Left cardiac atrium (tissue), 4 donors: ENCODE measurements at places on chromosomes 3 and 15. TPM values are rescaled to one million over a fixed set of nuclear protein-coding genes. Genes with fewer than 3 reads are reported as not detected.

DNA sequence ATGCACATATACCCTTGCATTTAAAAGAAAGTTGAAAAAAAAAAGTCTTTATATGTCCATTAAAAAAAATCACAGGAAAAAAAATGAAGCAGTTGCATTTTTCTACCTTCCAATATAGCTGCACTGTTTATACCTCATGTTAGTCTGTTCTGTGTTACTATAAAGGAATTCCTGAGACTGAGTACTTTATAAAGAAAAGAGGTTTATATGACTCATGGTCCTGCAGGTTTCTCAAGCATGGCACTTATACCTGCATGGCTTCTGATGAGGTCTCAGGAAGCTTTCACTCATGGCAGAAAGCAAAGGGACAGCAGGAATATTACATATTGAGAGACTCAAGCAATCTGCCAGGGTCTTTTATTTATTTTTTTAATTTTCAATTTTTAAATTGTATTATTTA is 277.2 kb upstream of the BCHE start:
- no peak for DNase-seq

DNA sequence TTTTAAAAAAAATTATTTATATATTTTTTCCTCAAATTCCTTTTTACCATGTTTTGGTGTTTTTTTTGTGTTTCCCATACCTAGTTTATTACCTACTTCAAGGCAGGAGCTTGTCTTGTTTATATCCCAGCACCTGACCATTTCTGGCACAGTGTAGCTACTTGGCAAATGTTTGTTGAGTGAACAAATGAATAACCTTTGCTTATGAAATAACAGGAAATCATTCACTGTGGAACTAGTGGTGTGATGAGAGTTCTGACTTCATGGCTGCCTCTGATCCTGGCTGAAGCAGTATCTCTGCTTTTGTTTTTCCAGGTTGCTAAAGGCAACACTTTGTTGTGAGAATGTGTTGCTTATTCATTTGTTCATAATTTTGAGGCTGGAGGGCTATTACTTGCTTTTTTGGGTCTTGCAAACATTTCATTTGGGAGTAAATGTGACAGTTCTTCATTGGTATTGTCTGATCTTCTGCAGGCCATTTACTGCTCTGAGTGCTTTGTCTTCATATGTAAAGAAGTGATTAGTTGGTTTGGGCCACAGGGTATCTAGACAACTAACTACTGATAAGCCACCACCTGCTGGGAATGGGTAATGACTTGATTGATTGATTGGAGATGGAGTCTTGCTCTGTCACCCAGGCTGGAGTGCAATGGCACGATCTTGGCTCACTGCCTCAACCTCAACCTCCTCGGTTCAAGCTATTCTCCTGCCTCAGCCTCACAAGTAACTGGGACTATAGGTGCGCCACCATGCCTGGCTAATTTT is 5.7 kb downstream of the RAD54L2 start:
- DNase-seq = no peak

DNA sequence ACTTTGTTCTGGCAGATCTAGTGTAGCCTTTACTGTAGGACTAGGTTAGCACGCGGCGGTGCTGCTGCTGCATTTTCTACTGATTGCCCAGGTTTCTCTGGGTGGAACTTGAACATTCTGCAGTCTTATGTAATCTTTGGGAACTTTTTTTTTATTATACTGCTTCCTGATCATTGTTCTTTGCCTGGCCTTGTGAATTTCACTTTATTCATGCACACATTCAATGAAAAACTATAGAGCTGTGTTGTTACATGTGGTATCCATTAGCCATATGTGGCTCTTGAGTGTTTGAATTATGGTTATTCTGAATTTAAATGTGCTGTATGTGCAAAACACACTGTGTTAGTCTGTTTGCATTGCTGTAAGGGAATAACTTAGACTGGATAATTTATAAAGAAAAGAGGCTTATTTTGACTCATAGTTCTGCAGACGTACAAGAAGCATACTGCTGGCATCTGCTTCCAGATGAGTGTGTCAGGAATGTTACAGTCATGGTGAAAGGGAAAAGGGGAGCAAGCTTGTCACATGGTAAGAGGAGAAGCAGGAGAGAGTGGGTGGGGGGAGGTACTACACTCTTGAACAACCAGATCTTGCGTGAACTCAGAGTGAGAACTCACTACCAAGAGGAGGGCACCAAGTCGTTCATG is 26.5 kb downstream of the MEF2A start:
- DNase-seq = no peak

GRCh38 chr3:100106094-100106493 is 8.2 kb downstream of the FILIP1L start:
- no peak for DNase-seq

- DNase-seq = no peak
These were observed 6.9 kb downstream of the TGFBR2 start for GRCh38 chr3:30613133-30613825.

GRCh38 chr15:85150130-85150480 is 168.4 kb downstream of the PDE8A start:
- no peak for DNase-seq

DNA sequence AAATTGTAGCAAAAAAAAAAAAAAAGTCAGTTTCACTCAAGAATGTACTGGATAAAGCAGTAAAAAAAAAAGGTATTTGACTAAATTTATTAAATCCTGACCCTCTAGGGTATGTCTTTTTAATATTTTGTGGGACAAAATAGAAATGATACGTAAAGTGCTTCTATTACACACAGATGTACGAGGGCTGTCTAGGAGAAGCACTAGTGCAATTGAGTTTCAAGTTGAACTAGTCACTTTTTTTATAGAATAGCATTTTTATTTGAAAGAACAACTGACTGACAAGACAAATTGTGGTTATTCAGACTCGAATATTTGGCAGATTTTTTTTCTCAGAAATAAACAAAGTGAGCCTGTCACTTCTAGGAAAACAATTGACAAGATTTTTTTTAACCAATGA is 49.0 kb downstream of the CCDC54 start:
- DNase-seq = no peak

- DNase-seq = peak; percentile 46
These were observed 108.1 kb downstream of the KLF13 start for GRCh38 chr15:31434588-31435260.

DNA sequence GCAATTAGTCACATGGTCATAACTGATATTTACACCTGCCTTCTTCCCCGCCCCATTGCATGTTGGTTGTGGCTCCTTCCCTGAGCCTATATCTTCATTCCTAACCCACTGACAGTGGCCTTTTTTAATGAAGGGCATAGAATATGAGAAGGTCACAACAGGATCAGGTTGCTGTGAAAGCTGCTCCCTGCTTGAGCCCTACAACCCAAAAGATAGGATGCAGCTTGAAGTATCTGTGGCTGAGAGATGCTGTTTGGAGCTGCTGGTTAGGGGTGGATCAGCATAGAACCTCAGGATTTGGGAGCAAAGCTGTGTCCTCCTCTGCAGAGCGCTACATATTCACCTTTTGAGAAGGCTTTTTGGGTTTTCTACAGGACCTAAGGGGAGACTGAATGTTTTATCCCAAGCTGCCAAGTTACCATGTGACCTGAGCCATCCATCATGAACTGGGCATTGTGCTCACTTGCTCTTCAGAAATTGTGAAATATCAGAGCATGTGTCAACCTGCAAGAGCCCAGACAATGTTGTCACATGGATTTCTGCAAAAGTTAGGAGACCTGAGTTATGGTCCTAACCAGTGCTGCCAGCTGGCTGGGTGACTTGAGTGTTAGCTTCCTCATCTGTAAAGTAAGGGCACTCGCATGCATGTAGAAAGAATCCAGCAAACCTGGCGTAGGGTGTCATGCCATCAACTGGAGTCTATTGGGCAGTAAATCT is 49.8 kb upstream of the ARL8B start:
- DNase-seq = no peak

DNA sequence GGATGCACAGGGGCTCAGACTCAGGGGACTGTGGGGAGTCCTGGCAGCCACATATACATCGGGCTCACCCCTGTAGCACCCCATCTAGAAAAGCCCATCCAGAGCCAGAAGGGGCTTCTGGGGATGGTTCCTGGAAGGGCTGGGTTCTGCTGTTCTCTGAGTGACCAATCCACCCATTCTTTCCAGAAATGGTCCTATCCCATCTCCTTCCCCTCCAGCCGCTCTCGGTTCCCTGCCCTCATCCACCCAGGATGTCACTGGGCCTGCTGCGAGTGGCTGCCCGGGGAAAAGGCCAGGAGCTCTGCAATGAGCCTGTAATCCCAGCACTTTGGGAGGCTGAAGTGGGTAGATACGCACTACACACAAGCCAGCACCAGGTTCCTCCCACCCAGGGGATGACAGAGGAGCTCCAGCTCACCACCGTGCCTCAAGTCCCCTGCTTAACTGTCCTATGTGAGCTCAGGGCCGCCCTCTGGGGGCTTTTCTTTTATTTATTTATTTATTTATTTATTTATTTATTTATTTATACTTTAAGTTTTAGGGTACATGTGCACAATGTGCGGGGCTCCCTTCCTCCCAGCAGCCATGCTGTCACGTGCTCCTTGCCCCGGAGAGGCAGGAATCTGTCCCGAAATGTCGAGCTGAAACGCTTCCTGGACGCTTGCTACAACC is 13.6 kb upstream of the CSK start:
- no peak for DNase-seq

DNA sequence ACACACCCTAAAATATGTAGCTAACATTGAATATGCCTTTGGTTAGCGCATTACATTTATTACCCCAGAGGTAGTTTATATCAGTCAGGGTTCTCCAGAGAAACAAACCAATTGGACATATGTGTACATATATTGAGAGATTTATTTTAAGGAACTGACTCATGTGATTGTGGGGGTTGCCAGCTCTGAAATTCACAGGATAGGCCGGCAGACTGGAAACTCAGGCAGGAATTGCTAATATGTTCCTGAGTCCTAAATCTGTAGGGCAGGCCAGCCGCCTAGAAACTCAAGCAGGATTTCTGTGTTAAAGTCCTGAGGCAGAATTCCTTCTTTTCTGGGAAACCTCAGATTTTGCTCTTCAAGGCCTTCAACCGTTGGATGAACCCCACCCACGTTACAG is 189.7 kb downstream of the CDIN1 start:
- DNase-seq = no peak

The MGA gene
- 32.0 TPM for total RNA-seq

The IL5RA gene
- total RNA-seq = 0.81 TPM
